ENCODE measurements at places on chromosomes 1 and 21. TPM values are rescaled to one million over a fixed set of nuclear protein-coding genes. Genes with fewer than 3 reads are reported as not detected.

Gene MX2
- total RNA-seq, result 158 TPM

Gene KCNJ6
- total RNA-seq, result not detected

Gene ENAH
- total RNA-seq, result not detected

Gene DOCK7
- total RNA-seq, result 7.5 TPM

Gene F5
- total RNA-seq, result 3.1 TPM

Gene ZNF326
- total RNA-seq, result 16.3 TPM

Gene CSMD2
- total RNA-seq, result not detected

Gene BSND
- 0.07 TPM for total RNA-seq

Gene KDF1
- not detected for total RNA-seq

Gene CD1E
- not detected for total RNA-seq

Gene TMEM69
- total RNA-seq, result 24.0 TPM

Gene GFI1
- 87.8 TPM for total RNA-seq

Gene EDARADD
- 3.7 TPM for total RNA-seq

Gene BEST4
- 0.79 TPM for total RNA-seq

Gene LCE3D
- total RNA-seq, result not detected

Gene LRRC71
- not detected for total RNA-seq

Gene SYTL1
- 85.3 TPM for total RNA-seq

Gene LCE2A
- total RNA-seq, result not detected

Gene NFASC
- total RNA-seq, result 0.23 TPM

Gene C1QB
- not detected for total RNA-seq

Gene S100A7
- not detected for total RNA-seq

Gene VPS13D
- 38.3 TPM for total RNA-seq

Gene PTPN22
- total RNA-seq, result 112 TPM

Gene GPR52
- total RNA-seq, result 4.3 TPM

Gene HSD3B2
- not detected for total RNA-seq

Gene GJA9
- total RNA-seq, result not detected

Gene LMX1A
- not detected for total RNA-seq

Gene CELA3B
- not detected for total RNA-seq

Gene S100A14
- not detected for total RNA-seq

Gene SPATA21
- total RNA-seq, result not detected

Gene NBPF6
- not detected for total RNA-seq

Gene PCAT6
- total RNA-seq, result 0.94 TPM

Gene GSTM1
- not detected for total RNA-seq

Gene RAB7B
- not detected for total RNA-seq

Gene SLC44A3
- total RNA-seq, result not detected

All from activated CD8-positive, alpha-beta memory T cell treated with anti-CD3 and anti-CD28 coated beads, Interleukin-2, amount 10 ng/mL, durations not matched to agents 7 days and 5 days (primary cell).